ENCODE measurements at places on chromosomes 5 and 9.

DNA sequence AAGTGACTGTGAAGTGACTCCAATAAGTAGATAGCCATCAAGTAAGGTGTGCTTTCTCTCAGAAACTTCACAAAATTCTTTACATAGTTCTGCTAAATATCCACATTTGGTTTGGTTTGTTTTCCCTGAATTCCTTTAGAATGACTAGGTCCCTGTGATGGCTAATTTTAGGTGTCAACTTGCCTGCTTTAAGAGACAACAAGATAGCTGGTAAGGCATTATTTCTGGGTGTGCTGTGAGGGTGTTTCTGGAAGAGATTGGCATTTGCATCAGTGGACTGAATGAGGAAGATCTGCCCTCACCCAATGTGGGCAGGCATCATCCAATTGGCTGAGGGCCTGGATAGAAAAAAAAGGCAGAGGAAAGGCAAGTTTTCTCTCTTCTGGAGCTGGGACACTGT lies 8.3 kb upstream of the PTBP3 start:
- no peak for DNase-seq

- DNase-seq: no peak
Measured at GRCh38 chr9:134175291-134175807, 11.0 kb upstream of the RNU6ATAC start.

DNA sequence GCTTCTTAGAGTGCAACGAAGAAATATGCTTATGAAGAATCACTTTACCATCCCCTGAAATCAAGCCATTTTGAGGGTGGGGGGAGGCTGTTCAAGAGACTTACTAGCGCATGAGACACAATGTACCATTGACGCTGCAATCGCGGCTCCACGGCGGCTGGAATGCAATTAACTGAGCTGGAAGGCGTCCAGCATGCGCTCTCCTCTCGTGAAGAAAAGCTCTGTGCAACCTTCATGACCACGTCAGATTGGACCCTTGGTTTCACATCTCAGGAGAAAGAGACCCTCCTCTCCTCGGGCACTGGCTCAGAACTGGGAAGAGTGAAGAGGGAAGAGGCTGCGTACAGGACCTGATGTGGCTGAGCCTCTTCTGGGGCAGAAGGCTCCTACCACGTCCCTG lies 138.5 kb upstream of the IRX2 start:
- peak; percentile 52 for DNase-seq

DNA sequence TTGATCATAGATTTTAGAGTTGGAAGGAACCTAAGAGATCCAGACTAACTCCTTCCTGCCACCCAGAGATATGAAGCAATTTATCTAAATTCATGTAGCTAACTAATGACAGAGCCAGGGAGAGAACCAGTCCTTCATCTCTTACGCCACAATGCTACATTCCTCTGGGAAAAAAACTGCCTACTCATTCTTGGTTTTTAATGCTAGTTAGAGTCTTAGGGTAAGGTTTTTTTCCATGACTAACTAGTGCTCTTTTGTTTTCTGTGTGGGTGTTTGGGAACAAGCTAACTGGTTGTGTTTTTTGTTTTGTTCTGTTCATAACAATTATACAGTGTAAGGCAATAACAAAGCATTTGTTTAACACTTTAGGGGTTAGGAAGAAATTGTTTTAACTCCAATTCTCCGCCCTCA lies 52.4 kb downstream of the SLC44A1 start:
- no peak for DNase-seq

DNA sequence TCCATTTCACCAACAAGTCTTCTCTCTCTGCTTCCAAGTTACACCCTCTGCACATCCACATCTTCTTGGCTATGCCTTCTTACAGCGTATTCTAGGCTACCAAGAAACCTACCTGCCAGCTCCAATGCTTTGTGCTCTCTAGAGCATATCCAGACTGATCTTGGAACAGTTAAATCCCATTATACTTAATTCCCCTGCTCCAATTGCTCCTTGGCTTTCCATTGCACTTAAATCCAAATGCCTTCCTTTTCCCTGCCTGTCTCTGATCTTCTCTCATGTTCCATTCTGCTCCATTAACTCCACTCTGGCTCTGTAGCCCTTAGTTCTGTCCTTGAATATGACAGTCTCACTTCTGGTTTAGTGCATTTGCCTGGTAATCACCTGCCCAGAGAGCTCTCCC lies 322.4 kb downstream of the LRRC70 start:
- no peak for DNase-seq

DNA sequence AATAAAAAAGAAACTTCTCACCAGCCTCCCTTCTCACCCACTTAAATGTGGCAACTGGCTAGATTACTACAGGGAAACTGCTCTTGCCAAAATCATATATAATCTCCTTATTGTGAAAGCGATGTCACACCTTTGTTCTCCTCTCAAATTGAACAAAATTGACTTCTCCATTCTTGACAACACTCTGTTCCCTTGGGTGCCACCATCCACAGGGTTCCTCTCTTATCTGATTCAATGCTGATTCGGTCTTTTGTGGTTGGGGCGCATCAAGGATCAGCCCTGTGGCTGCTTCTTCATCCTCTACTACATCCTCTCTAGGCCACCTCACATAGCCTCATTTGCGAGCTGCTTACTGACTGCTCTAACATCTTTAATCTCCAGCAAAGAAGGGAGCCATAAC lies 86.1 kb downstream of the EDIL3 start:
- DNase-seq: no peak

GRCh38 chr9:125810161-125810560 lies 63.0 kb downstream of the PBX3 start:
- DNase-seq: no peak

- DNase-seq: no peak
Measured at GRCh38 chr5:170267431-170268152, 30.0 kb downstream of the LCP2 start.

GRCh38 chr9:106864373-106865143 lies 1.6 kb downstream of the ZNF462 start:
- no peak for DNase-seq

DNA sequence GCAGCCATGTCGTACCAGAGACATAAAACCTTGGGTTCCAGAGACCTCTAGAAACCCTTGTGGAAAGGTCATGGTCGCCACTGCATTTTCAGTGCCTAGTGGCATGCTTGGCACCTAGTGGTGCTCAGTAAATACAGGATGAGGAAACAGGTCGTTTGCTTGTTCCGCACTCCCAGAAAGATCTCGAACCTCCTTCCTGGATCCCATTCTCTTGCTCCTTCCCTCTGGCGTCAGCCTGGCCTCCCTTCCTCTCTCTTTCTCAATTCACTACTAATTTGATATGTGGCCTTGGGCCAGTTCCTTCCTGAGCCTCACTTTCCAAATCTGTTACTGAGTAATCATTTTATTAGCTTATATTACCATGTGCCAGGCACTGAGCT lies 4.4 kb downstream of the NDST1 start:
- DNase-seq: no peak

DNA sequence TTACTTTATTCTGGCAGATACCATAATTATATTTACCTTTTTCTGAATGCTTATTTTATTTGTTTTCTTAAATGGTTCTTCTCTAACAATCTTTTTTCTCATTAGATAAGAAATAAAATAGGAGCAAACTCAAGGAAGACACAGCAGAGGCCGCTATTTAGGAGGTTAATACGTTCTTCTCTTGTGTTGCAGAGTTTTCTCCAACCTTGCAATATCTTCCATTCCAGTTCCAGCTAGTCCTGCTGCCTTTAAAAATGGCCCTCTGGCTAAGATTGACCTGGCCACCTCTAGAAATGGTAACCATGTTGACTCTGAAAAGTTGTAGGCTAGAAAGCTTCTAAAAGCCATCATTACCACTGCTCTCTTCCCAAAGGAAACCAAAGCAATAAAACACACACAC lies 718.8 kb downstream of the MAT2B start:
- DNase-seq: no peak

- DNase-seq: no peak
Measured at GRCh38 chr9:112021742-112022141, 125.1 kb downstream of the UGCG start.

GRCh38 chr5:140328036-140328764 lies 18.2 kb downstream of the HBEGF start:
- DNase-seq: no peak

- DNase-seq: no peak
Measured at GRCh38 chr9:128098297-128099230, 29.0 kb downstream of the PTGES2 start.

DNA sequence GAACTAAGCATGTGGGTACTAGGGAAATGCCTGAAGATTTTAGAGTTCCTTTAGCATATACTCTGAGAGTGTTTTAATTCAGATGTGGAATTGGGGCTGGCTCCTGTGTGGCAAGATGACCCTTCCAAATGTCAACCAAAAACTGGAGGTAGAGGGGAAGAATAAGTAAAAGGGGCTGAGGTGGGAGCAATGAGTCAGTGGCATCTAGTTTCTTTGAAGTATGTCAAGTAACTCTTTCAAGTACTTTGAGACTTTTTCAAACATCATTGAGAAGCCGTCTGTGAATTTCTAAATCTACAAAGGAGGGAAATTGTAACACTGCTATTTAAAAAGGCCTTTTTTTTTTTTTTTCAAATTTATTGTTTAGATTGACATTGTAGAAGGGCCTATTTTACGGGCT lies 184.4 kb downstream of the MAN2A1 start:
- DNase-seq: no peak

- no peak for DNase-seq
Measured at GRCh38 chr9:124855944-124856765, 2.9 kb downstream of the WDR38 start.

DNA sequence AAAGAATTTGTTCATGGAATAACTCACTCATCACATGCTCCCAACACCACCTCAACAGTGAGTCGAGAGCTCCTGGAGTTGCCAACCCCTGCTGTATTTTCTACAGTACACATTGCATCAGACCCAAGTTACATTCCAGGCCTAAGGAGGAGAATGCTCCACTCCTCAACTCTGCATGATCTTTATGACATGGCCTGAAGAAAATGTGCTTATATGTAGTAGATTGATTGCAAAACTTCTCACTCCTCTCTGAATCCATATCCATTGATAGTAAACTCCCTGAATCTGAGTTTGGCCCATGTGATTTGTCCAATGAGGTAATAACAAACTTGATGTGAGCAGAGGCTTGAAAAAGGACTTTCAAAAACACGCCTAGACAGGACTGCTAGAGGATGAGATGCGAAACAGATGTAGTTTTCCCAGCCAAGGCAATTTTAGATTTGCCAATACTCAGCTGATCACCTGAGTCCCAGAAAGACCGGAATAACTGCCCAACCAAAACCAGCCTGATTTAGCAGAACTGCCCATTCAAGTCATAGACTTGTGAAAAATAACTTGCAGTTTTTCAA lies 29.0 kb upstream of the PAPPA start:
- DNase-seq: no peak

GRCh38 chr9:112169368-112169767 lies 5.7 kb downstream of the SUSD1 start:
- no peak for DNase-seq

- no peak for DNase-seq
Measured at GRCh38 chr5:14669975-14670374, 5.5 kb downstream of the OTULIN start.

- DNase-seq: no peak
Measured at GRCh38 chr5:150101023-150101422, 14.7 kb upstream of the CSF1R start.

GRCh38 chr5:68074633-68075032 lies 140.9 kb upstream of the PIK3R1 start:
- no peak for DNase-seq

DNA sequence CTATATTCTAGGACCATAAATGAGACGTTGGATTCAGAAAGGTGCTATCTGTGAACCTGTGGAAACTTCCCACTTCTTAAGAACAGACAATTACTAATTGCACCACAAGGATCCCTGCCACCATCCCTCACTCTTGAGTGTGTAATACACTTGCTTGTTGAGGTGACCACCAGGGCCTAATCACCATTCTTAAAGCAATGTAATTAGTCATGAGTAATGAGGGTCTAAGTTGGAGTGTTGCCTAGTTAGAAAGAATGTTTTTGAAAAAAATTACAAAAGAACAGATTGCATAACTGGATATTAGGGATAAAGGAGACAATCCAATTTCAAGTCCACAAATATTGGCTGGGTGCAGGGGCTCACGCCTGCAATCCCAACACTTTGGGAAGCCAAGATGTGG lies 56.9 kb upstream of the TRIO start:
- DNase-seq: no peak

DNA sequence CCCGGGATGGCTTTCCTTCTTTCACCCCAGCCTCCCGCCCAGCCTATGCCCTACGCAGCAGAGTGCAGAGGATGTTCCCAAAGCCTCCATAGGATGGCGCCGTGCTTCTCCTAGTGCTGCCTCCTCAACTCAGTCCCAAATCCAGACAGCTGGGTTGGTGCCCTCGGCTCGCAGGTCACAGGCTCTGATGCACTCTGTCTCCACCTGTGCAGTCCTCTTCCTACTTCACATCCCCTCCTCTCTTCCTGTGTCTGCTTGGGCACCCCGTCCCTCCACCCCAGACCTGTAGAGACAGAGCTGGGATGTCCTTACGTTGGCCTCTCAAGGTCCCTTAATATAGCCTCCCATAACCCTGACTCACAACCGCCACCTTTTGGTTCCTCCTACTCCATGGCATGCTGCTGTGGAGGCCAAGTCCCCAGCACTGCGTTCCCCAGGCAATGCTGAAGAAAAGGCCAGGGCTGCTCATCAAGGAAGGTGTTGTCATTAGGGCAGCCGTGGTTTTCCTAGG lies 314.4 kb downstream of the GADD45G start:
- no peak for DNase-seq

- DNase-seq: no peak
Measured at GRCh38 chr5:35050541-35051126, 2.9 kb upstream of the AGXT2 start.

DNA sequence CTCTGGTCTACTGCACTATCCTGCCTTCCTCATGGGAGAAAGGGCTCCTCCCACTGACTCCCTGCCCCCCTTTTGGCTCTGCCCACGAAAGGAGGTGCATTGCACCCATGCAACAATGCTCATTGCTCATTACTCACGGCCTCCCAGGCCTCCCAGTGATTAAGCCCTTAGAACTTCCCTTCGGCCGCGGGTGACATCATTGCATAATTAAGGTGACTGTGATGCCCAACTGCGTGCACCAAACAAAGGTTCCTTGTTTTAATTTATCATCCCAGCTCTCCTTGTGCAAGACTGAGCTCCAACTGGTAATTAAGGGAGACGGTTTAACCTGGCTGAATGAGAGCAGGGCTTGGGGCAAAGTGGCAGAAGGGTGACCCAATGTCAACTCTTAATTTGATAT lies 180.4 kb downstream of the GAS1 start:
- no peak for DNase-seq

GRCh38 chr5:654071-654778 lies 38.9 kb downstream of the TPPP start:
- no peak for DNase-seq

- DNase-seq: no peak
Measured at GRCh38 chr5:157544623-157544989, 31.0 kb downstream of the ADAM19 start.

GRCh38 chr9:97596906-97597305 lies 36.3 kb downstream of the TSTD2 start:
- peak; percentile 9 for DNase-seq

Data from left forelimb (tissue), 1 donor.